Stimulated activated CD4-positive, alpha-beta T cell treated with anti-CD3 and anti-CD28 coated beads, TNF-alpha, amount 100 ng/mL, for 48 hours (primary cell): ENCODE measurements at places on chromosomes 13 and 19.

DNA sequence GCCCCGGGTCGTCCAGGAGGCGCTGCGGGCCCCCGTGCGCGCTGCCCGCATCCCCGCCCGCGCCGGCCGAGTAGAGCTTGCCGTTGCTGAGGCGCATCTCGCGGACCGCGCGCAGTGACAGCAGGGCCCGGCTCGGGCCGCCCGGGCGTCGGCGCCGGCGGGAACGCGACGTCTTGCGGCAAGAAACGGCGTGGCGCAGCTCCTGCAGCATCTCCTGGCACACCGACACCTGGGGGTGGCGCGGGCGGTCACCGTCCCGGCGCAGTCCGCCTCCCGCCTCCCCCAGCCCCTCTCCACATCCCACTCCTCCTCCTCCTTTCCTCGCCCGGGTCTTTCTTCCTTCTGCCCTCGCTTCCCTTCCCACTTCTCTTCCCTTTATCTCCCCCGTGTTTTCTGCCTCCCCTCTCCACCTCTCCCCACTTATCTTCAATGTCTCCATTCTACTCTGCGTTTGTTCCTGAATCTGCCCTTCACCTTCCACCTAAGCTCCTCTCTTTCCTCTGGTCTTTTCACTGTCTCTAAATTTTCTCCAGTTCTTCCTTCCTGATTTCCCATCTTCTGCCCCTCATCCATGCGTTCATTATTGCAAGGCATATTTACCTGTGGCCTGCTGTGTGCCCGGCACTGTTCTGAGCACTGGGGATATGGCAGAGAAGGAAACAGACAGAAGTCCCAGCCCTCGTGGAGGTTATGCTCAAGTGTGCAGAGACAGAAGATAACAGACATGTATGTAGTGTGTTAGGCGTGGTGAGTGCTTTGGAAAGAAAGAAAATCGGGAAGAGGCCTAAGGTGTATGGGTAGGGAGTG lies 5.2 kb upstream of the ATP1A3 start:
- DNase-seq: no peak

GRCh38 chr19:12676384-12676792 lies 5.3 kb downstream of the DHPS start:
- DNase-seq: peak; percentile 79

DNA sequence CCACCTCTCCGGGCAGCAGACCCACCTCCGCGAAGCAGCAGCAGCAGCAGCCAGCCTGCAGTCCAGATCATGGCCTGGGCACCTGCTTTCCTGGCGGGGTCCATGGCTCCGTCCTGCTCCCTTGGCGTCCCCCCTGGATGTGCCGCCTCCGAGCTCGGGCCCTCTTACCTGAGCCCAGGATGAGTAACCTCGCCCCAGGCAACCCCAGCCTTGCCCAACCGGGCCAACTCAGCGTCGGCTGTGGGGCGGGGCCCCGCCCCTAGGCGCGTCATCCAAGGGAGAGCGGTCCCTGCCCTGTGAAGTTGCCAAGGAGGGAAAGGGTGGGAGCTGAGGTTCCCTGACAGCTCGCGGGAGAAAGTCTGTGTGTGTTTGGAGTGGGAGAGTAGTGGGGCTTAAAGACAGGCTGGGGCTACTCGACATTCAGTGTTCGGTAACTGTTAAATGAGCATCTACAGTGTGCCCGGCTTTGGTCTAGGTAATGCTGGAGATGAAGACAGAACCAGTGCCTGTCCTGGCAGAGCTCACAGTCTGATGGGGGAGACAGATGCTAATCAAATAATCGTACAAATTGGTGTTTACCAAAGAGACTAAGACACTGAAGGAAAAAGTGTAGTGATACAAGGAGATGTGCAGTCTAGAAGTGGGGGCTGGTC lies at the start of gene LYPD3:
TSS of gene LYPD3 (minus strand) at position 141 of the 653 bp plus-strand sequence. CDS start at position 104, 37 bp downstream.
- no peak for DNase-seq

DNA sequence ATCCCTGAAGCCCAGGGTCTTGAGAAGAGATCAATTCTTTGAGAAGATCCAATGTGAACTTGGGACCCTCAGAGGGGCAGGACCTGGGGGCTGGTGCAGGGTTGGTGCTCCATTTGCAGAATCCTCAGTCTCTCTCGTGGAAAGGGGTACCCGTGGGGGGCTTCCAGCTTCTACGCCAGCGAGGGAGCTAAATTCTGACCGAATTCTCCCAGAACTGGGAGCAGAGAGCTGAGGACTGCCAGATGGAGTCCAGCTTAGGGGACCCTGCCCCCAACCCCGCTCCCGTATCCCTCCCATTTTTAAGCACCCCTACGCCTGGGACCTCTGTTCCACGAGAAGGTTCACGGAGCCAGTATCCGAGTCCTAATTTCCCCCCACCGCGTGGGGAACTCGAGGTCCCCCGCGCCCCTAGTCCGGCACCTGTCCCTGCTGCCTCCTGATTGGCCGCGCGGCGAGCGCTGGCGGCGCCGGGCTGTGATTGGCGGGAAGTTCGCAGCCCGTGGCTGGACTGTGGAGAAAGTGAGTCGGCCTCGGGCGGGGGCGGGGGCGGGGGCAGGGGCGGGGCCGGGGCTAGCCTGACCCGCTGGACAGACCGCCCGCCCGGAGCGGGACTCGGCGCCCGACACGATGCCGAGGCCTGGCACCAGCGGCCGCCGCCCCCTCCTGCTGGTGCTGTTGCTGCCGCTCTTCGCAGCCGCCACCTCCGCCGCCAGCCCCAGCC lies 4.4 kb upstream of the LTBP4 start:
- DNase-seq: no peak

GRCh38 chr13:94598281-94598680 lies 2.3 kb upstream of the TGDS start:
- no peak for DNase-seq

- DNase-seq: no peak
These were observed 13.1 kb downstream of the TSSK6 start for GRCh38 chr19:19502281-19502680.

GRCh38 chr19:41220811-41221210 lies 1.8 kb downstream of the AXL start:
- DNase-seq: no peak

DNA sequence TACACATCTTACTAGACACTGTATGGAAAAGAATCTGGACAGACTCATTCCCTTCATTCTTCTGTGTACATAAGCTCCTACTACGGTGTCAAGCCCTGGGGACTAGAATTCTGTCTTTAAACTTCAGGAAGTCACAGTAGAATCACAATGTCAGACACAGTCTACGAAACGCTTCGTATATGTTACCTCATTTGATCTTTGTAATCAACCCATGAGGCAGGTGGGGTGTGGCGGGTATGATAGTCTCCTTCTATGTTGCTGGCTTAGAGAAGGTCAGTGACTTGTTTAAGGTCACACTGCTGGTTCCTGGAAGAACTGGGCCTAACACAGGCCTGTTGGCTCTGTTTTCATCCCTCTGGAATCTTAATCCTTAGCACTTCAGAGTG lies 32.2 kb upstream of the TPT1 start:
- no peak for DNase-seq

DNA sequence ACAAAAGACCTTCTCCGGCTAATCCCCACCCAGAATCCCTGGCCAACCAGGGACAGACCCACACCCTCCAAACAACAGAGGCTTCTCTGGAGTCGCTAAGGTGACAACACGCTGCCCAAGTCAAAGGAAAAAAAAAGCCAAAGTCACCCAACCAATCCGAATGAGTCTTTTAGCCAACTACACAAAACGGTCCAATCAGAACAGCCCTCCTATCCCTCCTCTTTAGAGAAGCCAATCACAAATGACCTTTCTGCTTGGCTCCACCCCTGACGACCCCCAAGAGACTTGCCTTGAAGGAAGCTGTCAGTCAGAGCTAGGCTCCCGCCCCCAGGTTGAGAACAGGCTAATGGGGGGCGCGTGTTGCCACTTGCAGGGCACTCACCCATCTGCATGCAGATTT lies 6.6 kb upstream of the FBXW9 start:
- DNase-seq: no peak

DNA sequence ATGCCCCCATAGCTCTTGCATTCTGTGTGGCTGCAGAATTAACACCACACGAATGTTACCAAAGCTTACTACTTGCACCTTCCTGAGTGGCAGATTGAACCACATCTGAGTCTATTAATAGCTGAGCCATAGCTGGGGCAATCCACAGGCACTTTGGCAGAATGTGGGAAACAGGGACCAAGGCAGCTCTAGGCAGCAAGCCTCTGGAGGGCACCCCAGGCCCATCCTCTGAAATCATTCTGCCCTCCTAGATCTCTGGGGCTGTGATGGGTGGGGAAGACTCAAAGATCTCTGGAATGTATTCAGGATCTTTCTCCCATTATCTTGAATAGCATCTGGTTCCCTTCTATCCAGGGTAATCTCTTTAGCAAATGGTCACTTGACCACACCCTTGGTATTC lies 139.3 kb downstream of the TNFRSF19 start:
- no peak for DNase-seq

GRCh38 chr19:45153339-45154063 lies 7.3 kb downstream of the NKPD1 start:
- DNase-seq: no peak

DNA sequence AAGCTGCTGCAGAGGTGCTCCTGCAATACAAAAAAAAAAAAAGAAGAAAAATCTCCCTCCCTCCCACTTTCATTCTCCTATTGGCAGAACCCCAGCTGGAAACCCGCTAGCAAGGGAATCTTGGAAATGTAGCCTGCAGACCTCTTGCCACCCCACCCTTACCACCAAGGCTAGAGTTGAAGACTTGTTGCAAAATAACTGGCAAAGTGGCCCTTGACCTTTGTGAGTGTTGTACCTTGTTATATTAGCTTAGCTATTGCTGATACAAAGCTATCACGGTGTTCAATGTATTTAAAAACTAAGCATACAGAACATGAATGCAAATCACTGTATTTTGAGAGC lies 57.5 kb upstream of the KCTD4 start:
- DNase-seq: no peak

DNA sequence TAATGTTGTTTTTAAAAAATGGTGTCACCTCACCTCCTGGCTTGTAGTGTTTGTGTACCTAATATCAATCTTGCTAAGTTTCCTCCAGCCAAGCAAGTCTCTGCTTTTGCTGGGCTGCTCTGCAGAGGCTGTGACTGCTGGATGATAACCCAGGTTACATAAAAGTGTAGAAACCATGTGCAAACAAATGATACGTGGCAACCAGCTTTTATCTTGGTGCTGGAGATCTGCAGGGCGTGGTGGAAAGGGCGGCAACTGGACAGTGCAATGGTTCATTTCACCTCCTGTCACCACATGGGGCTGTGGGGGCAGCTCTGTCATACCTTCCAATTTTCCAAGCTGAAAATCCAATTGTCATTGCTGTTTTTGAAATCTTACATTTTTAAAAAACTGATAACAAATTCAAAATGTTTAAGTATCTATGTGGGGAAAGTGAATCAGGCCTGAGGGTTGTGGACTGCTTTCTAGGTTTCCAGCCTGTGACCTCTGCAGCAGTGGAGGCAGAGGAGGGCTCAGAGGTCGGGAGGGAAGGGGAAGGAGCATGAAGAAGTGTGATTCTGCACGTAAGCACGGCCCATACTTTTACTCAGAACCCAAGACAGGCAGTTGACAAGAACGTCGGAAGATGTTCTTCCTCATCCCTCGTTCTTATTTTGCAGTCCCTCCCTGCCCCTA lies 9.7 kb downstream of the GPR42 start:
- DNase-seq: no peak

- no peak for DNase-seq
These were observed 17.4 kb downstream of the CHST8 start for GRCh38 chr19:33639035-33639681.

DNA sequence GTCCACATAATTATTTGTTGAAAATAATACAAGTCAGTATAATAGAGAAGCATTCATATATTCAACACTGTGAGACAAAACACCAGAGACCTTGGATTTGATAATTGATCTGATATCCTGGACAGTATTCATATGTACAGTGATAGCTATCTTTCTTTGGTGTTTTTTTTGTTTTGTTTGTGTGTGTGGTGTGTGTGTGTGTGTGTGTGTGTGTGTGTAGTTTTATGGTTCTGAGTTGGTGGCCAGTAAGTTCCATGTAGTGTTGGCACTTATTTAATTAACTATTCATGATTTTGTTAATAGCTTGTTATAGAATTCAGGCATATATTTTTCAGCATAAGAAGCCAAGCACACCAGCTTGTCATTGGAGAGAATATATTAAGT lies 1.6 kb upstream of the ANGPTL6 start:
- no peak for DNase-seq

DNA sequence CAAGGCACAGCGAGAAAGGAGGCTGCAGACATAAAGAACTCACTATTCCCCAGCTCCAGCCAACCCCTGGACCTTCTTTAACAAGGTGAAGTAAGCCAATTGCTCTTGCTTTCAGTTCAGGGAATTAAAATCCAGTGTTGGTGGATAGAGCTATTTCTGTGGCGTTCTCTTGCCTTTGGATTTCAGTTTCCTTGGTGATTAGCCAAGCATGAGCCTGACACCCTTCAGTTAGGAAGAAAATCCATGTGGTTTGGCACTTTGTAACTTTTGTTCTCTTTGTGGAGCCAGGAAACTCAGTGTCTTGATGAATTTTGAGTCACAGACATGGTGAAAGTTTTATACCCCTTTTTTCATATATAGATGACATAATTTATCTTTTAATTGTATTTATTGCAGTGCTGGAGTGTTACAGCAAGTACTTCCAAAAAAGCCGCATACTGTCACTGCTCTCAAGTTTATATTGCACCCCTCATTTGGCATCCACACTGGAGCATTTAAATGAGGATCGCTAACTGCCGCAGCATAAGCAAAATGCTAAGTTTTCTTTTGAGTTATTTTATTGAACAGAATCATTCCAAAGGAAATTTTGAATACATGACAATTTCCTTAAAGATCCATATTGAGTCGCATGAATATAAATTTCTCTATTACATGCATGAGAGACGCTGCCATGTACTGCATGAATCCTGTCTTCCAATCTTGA lies 406.8 kb downstream of the MYO16 start:
- no peak for DNase-seq

GRCh38 chr13:42929886-42930535 lies 62.0 kb downstream of the EPSTI1 start:
- DNase-seq: no peak

DNA sequence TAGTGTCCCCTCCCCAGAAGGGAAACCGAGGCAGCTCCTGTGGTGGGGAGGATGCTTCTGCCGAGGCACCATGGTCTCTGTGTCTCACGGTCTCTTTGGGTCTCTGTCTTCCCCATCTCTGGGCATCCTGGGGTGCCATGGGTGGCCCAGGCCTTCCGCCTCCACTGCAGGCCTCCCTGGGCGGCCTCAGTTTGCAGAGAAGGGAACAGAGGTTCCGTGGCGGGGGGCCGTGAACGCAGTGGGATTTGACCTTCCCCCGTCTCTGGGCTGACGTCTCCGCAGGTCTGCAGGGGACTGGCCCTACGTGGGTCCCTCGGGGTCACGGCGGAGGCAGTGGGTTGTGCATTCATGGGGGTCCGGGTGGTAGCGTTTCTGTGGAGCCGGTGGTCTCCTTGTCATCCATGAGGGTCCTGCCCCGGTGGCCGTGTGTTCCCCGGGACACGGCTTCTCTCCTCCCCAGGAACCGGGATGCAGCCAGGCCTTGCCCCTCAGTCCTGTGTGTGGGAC lies 4.6 kb downstream of the EFNA2 start:
- DNase-seq: no peak

GRCh38 chr13:95247852-95248251 lies 53.4 kb downstream of the ABCC4 start:
- DNase-seq: no peak

DNA sequence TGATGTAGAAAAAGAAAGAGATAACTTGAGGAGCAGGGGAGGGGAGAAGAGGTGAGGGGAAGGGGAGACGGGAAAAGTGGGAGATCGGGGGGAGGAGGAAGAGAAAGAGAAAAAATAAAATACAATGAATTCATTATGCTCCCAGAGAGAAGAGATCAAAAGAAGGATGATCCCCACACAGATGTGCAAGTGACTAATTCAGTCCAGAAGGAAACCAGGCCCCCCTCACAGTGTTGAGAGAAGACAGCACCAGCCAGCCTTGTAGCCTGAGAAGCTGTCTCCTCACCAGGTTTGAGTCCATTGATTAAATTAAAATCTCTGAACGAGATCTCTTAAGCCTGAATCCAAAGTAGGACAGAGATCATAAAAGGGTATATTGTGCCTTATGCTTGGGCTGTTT lies 333.7 kb upstream of the NBEA start:
- no peak for DNase-seq
